ENCODE measurements at places on chromosomes 4 and X.

DNA sequence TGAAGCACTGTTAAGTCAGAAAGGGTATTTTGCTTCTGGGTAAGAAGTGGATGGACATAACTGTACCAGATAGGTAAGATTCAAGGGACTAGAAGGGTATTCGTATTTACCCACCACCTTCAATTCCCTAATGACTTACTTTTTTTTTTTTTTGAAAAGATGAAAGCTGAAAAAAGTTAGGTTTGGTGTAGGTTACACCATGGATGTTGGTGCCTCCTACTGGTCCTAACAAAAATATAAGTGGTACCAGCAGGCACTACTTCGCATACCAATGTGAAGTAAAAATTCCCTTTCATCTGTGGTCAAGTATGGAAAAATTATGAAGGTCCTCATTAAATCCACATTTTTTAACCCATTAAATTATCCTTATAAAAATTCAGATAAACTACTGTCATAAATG, 7.2 kb downstream of the ANKRD17 start:
- DNase-seq = no peak

- peak; percentile 13 for DNase-seq
Observed at GRCh38 chrX:135295238-135295943, 13.9 kb upstream of the ETDC start.

GRCh38 chrX:15719324-15719968, 18.6 kb upstream of the CA5B start:
- DNase-seq = peak; percentile 10

DNA sequence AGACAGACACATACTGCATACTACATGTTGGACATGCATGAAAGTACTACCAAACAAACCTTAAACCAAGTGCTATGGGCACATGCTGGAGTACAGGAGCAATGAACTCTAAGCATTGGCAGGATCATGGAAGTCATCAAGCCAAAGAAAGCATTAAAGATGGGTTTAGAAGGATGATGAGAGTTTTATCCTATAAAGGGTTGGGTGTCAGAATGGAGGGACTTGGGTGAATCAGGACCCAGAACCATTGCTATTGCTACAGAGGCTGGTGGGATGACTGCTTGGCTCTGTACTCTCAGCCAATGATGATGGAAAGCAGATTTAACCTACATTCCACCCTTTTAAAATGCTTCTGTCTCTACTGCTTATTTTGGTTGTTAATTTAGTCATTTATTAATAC, 233.9 kb upstream of the EDA2R start:
- DNase-seq = no peak

DNA sequence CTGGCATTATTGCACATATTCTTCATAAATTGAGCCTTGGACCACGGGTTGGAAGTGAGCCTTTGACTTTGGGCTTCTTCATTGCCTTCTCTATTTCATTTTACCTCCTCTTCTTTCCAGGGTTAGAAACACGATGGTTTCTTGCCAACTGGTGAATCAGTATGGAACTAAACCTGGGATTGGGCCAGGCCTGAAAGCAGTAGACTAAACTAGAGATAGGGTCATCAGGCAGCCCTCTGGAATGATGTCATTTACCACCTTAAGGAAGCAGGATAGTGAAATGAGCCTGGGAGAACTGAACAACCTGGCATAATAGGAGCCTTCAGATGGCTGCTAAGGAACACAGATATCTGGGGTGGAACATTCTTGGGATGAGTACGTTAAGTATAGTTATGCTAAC, 67.5 kb upstream of the ATP8A1 start:
- peak; percentile 17 for DNase-seq

GRCh38 chr4:52312722-52313121, 261.6 kb downstream of the SPATA18 start:
- DNase-seq = peak; percentile 42

GRCh38 chr4:56317749-56318148, 69.5 kb downstream of the AASDH start:
- DNase-seq = no peak

DNA sequence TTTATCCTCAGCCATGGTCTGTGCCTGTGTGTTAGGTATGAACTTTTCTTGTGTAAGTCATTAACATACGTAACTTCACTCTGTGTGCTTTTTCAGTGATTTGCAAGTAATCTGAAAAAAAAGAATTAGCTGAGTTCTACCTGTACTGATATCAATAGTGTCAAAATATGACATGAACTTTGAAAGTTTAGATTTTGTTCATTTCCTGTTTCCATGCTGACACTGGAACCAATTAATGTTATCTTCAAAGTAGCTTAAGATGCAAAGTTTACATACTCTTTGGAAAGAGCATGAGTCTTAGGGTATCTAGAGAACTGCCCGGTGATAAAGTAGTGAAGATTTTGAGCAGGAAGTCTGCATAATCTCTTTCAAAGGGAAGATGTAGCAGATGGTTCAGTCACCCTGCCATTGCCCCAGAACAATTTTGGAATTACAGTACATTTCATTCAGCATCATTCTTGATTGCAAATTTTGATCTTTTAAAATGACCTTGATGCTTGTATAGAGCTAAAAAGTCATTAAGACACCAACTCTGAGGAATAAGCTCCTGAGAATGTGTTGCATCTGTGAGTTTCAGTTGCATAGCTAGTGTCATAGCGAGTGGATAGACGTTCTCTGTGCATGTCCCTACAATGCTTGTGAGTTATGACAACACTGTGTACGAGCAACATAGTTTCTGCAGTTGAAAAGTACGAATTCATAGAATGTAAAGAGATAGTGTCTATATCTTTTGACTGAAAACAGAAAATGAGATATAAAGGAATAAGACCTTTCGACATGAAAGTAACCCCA, 130.5 kb downstream of the PTTG2 start:
- DNase-seq = no peak

- no peak for DNase-seq
Observed at GRCh38 chr4:153383131-153383530, 38.6 kb downstream of the MND1 start.

- no peak for DNase-seq
Observed at GRCh38 chrX:102548231-102548630, 31.7 kb upstream of the TMSB15A start.

DNA sequence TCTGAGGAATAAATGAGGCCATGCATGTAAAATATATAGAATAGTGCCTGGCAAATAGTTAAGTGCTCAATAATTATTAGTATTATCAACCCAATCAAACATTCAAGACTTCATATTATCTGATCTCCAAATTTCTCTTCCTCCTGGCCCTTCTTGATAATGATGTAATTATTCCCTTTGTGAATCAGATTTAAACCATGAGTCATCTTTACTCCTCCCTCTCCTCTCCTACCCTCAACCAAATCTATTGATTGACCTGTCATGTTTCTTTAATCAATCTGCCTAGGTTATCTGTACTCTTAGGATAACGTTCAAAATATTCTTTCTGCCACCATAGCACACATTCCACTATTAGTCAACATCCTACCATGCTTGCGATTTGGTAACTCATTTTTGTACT, 129.8 kb upstream of the NAP1L5 start:
- DNase-seq = no peak

DNA sequence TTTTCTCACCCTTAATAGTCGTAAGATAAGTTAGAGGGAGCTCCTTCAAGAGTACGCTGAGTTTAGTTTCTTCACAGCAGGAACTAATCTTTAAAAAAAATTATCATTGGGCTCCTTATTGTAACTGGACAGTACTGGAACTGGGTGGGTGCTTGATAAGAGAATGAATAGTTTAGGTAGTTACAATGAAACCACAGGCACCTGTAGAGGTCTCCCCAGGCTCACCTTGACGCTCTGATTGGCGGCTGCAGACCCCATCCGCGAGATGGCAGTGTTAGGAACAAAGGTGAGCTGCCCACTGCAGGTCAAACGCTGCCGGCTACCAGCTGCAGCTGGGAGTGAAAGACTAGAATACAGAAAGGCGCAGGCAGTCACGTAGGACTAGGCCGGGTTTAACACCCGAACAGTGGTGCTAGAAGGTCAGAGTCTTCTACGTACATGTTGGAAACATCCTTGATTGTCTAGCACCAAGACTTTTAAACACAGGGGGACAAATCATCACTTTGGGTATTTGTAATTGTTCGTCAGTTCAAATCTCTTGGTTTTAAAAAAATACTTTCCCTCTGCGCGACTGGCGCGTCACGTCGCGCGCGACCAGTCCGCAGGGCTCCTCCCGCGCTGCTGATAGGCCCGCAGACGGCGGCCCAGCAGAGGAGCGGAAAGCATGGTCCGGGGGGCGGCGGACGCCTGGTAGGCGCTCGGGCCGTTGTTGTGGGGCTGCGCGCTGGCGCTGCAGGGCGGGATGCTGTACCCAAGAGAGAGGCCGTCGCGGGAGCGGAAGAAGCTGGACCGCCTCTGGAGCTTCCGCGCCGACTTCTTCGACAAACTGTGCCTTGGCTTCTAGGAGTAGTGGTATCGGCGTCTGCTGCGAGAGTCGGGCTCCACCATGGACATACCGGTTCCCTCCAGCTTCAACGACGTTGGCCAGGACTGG, 45.6 kb downstream of the SMARCA5 start:
- DNase-seq = peak; percentile 87

DNA sequence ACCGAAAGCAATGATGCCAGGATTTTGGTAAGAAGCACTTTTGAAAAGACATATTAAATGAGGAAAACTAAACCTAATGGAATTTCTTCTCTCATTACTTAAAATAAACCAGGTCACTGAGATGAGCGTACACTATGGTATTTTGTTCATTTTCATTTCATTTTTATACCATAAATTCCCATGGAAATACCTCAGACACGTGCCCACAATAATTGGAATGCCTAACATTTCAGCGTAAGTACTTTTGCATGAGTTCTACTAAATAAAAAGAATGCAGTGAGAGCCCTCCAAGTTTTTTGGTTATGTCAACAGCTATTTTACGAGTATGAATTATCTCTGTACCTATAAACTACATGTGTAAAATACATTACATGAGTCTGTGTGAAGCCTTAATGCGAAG, 3.2 kb downstream of the CAMK2D start:
- peak; percentile 50 for DNase-seq

DNA sequence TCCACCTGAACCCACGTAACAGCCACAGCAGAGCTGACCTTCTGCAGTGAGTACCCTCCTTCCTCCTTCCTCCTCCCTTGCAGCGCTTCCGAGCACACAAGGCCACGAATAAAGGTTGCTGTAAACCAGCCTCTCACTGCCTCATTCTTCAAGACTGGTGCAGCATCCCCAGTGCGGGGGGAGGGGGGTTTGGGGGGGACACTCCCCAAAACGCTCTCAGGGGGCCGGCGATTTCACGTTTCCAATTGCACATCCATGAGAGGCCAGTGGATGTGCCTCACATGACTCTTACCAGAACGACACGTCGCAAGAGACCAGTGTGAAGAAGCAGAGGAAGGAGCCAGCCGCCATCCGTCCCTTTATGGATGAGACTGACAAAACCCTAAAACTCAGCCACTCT, 5.2 kb downstream of the DHRSX start:
- DNase-seq = no peak

DNA sequence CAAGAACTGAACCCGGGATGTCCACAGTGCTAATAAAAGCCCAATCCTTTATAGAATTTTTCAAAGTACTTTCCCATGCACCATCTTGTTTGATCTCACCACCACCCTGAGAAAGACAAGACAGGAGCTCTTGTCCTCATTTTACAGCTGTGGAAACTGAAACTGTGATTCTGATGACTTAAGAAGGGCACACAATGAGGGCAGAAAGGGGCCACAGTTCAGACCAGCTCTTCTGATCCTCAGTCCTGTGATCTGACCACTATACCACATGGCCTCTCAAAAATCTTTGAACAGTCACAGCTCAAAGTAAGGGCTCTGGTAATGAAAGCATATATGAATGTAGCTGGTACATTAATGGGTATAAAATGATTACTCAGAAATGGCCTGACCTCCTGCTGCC, 127.3 kb upstream of the CPEB2 start:
- no peak for DNase-seq

DNA sequence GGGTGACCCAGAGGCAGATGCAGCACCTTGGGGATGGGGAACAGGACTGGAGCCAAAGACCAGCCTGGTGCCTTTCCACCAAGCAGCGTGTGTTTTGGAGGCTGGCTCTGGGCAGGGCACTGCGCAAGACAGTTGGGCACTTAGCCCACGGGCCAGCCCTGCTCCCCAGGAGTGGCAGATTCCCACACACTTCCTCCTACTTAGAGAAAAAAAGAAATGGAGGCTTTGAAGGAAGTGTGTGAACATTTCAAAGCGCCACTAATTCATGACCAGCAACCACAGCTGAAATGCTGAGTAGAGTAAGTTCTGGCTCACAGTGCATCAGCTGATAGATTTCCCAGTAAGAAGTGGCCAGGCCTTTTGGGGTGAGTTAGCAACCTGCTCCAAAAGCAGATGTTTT, 54.9 kb upstream of the LGI2 start:
- no peak for DNase-seq

DNA sequence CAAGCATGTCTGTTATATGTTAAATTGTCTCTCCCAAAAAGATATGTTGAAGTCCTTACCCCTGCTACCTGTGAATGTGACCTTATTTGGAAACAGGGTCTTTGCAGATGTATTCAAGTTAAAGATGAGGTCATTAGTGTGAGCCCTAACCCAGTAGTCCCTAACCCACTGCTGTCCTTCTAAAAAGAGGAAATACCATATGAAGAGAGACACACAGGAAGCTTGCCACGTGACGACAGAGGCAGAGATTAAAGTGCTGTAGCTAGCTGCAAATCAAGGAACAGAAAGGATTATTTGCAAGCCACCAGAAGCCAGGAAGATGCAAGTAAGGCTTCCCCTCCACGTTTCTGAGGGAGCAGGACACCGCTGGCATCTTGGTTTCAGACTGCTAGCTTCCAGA, 150.1 kb downstream of the HNRNPD start:
- no peak for DNase-seq

DNA sequence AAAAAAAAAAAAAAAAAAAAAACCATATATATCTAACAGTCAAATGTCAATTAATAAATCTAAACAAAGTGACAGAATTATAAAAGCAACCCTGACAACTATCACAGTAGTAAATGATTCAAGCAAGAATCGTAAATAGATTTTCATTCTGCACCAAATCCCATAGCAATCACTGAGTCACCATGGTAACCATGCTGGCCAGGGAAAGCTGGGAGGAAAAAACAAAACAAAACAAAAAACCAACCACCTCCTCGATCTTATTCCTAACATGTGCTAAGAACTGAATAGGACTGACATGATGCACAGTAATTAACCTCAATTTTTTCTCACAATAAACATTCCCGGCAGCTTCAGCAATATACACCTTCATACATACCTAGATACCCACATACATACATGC, 30.6 kb upstream of the RAB40A start:
- DNase-seq = no peak

- DNase-seq = no peak
Observed at GRCh38 chr4:122814426-122814825, 12.2 kb upstream of the FGF2 start.

DNA sequence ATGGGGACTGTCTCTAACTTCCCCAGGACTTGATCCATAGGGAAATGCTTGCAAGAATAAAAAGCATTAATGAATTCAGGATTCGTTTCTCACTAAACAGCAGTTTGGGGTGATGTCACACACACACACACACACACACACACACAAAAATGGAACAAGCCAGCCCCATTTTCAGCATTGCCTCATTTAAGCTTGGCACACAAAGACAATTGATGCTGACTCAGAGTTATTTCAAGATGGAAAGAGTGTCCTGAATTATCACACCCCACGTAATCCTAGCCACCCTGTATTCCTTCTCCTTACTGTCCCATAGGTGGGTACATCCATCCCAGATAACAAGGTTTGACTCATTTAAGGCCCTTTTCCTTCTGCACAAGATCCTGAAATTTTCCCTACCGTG, 345.1 kb upstream of the HS3ST1 start:
- DNase-seq = peak; percentile 7

Data from kidney tubule cell (primary cell).